ENCODE measurements at places on chromosomes 7 and 10.

DNA sequence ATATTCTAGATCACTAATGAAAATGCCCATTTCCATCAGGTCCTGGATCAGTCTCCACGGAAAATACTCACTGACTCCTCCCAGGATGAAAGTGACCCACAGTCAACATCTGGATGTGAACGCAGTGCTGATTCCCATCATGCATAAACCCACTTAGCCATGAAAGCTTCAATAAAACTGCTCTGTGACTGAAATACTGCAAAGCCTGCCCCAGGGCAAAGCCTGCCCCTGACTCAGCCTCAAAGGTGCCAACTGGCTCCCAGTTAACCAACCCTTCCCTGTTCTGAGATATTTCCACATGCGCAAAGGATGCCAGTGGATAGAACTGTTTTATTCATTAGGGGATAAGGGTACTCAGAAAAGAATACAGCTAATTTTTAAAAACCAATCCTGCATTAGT lies 24.0 kb downstream of the OSBPL3 start:
- no peak for DNase-seq

DNA sequence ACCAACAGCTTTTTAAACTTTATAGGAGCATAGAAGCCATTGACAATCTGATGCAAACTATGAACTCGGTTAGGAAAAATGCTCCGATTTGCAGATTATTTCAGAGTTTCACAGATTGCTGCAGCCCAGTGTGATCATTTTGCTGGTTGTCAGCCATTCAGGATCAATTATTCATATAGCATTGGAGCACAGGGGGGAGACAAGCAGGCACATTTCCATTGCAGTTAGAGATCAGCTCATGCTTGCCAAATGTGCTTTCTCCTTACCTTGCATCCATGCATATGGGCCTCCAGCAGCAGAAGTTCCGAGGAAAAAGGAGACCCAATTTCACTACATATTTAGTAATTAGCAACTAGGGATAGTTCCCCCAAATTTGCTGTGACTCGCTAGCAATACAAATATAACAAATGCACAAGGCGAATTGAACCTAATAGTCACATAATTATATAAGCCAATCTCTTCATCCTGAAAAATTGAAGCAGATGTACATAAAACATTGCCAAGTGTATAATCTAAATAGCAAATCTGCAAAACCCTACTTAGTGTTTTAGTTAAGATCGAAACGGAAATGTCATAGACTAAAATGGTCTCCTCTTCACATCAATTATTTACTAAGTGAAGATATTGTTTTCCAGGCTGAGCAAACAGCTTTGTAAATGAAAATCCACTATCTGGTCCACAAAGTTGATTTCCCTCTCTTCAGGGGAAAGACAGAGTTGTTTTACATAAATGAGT lies 49.5 kb upstream of the RSU1 start:
- no peak for DNase-seq

DNA sequence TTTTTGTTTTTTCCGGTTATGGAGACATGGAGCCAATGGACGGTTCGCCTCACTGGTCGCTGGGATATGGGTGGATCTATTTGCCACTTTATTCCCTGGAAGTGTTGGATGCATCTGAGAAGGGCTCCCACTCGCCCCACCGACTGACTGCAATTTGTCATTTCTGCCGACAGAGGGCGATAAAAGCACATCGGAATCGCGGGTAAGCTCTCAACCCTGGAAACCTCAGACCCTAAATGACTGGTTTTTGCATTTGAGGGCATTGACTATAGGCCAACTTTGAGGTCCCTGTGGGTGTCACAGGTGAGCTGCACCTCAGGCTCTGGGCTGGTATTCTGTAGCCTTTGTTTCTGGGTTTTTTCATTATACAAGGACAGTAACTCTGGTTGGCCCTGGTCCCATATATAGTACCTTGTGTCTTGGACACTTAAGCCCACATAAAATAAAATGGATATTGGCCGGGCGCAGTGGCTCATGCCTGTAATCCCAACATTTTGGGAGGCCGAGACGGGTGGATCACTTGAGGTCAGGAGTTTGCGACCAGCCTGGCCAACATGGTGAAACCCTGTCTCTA lies 11.9 kb upstream of the OPALIN start:
- DNase-seq = no peak

DNA sequence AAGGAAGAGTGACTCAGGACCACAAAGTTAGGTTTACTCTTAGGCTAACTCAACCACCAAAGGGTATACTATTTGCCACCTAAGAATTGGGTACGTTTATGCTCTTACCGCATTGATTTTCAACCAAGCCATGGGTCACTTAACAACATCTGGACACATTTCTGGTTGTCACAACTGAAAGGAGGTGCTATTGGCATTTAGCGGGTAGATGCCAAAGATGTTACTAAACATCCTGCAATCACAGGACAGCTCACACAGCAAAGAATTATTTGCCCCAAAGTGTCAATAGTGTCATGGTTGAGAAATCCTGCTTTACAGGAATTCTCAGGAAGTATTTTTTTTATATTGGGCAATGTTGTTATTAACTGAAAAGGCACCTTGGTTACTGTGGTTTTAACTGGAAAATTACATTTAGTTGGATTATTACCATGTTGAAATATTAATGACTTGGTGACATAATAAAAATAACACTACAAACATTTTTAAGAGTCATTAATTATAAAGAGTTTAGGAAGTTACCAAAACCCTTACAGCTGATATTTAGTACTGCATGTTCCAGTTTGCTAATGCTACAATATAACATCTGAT lies 185.0 kb upstream of the TMEM196 start:
- DNase-seq = no peak

DNA sequence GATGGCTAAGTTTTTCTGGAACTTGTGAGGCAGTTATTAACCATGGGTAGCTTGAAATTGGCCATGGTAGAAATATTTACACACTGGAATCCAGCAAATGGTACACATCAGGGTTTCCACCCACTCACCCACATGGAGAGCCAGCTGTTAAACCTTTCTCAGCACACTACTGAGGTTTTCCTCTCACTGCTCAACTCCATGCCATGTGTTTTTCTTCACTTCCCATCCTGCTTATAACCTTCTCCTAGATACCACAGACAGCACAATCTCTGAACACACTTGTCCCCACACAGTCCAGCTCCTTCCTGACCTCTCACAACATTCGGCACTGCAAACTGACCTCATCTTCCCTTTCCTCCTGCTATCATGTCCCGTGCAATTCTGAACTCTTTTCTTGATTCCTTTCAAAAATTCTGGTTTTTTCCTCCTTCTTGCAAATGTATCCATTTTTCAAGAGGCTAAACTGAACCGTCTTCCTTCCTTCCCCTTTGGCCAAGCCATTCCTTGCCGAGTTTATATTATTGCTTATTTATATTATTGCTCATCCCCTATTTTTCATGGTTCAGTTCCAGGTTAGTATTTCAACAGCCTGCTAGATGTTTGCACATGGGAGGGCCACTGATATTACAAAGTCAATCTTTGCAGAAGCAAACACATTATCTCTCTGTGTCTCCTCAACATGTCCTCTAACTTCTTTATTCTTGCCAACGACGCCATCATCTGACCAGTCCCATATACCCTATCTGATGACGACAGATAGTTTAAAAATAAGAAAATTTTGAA lies 606.4 kb downstream of the SORCS1 start:
- DNase-seq = no peak

GRCh38 chr10:53980210-53980609 lies 820.8 kb downstream of the PCDH15 start:
- no peak for DNase-seq

- no peak for DNase-seq
Observed at GRCh38 chr10:8138471-8138870, 84.0 kb downstream of the GATA3 start.

- no peak for DNase-seq
Observed at GRCh38 chr10:104337985-104338735, at the start of gene ITPRIP. Gene ITPRIP (minus strand): TSS chr10:104338465. CDS start chr10:104316051, 22,414 bp downstream.

DNA sequence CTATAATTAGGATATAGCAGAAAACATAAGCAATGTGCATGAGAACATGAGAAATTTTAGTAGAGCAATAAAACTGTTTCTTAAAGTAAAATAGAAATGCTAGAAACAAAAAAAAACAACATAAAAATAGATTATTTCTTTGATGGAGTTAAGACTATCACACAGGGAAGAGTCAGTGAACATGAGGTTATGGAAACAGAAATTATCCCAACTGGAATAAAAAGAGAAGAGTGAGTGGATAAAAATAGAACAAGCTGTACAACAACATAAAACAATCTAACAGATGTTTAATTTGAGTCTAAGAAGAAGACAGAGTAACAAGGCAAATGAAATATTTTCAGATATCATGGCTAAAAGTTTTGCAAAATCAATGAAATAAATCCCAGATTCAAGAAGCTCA lies 7.5 kb upstream of the OR6B1 start:
- no peak for DNase-seq

DNA sequence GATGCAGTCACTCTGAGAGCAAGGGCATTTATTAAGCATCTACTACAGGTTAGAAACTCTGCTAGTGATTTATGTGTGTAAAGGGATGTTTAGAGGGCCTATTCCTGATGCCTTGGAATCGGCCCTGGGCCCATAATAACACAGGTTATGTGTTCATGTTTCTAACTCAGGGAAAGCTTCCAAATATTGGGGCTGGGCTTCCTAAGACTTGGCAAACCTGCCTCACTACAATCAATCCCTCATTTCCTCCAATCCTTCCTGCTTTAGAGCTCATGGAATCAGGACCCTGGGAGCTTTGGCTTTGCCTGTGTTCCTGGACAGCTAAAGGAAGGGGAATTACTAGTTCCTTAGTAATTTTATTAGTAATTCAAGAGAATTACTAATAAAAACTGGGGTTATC lies 148.8 kb downstream of the HIBADH start:
- DNase-seq = no peak

- DNase-seq = no peak
Observed at GRCh38 chr10:92810934-92811532, 37.3 kb upstream of the EXOC6 start.

- DNase-seq = no peak
Observed at GRCh38 chr10:92080244-92080643, 156.7 kb downstream of the BTAF1 start.

- DNase-seq = no peak
Observed at GRCh38 chr10:35304649-35305048, 31.7 kb upstream of the CCNY start.

DNA sequence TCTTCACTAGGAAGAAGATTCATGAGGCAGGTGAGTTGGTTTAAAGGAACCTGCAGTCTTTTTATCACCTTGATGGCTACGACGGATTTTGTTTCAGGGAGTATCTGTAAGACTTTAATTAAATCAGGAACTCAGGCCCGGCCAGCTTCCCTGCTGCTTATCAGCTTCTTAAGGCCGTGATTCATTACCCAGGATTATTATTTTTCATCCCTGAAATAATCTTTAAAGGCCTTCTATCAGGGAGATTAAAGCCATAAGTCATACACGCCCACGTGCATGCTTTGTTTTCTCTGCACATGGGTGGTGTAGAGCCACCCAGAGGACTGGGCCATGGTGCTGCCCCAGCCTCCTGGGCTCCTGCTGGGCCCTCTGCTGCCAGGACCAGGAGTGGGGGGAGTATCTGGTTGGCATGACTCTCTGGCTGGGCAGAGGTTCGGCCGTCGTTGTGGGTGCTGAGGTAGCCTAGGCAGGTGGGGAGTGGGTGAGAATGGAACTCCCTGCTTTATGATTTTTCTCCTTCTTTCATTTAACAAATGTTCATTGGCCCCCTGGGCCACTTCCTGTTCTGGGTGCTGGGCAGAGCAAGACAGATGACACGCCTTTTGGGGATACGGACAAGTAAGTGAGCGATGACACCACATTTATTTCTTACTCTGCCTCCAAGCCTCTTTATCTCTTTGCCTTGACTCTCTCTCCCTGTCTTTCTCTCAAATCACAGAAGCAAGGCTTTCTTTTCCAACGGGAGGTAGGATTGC lies 39.0 kb upstream of the PCBD1 start:
- DNase-seq = no peak

GRCh38 chr10:103958996-103959395 lies 7.9 kb upstream of the SLK start:
- DNase-seq = no peak

DNA sequence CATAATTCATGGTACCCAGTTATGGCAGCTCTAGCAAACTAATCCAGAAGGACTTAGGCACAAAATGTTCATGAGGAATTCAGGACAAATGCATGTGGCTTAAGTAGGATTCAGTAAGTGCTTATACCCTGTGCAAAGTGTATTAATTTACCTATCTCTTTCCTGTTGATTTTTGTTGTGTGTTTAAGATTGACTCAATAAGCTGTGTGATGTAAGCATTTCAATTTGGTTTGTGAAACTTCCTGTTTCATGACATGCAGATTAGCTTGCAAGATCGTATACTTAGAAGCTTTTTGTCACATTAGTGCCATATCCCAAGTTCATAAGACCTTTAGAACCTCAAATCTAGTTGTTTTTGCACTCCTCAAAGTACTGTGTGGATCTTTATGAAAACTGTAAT lies 416.7 kb downstream of the ARL4A start:
- no peak for DNase-seq

- no peak for DNase-seq
Observed at GRCh38 chr10:30445711-30446110, 11.7 kb downstream of the MAP3K8 start.

GRCh38 chr7:49775065-49775948 lies 1.9 kb downstream of the VWC2 start:
- DNase-seq = no peak

- DNase-seq = no peak
Observed at GRCh38 chr10:113958631-113959382, 84.9 kb upstream of the ADRB1 start.

DNA sequence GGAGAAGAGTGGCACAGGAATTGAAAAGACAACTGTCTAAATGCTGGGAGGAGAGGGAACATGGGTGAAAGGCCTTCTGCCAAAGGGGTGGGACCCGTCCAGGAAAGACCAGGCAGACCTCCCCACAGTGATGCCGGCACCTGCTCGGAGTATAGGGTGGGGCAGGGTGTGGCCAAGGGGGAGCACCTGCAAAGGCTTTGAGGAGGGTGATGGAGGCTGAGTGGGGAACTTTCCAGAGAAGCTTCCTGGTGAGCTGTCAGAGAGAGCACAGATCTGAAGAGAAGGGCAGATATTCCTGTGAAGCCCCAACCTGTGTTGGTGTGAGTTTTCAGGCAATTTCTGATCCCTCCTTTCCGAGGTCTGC lies 263.4 kb upstream of the GRB10 start:
- no peak for DNase-seq
